ENCODE measurements at places on chromosomes 11 and 22. TPM values are rescaled to one million over a fixed set of nuclear protein-coding genes. Genes with fewer than 3 reads are reported as not detected.

SCN3B gene
- 3.3 TPM for total RNA-seq

DLG2 gene
- 0.26 TPM for total RNA-seq

CRYBB3 gene
- total RNA-seq, result 0.61 TPM

CCDC87 gene
- total RNA-seq, result not detected

GLYATL1 gene
- total RNA-seq, result not detected

C22orf31 gene
- not detected for total RNA-seq

Measured in MCF 10A (cell line).